ENCODE measurements at places on chromosomes 12 and 14.

- DNase-seq: no peak
These were observed 114.9 kb downstream of the TMEM121 start for GRCh38 chr14:105641075-105641937.

- no peak for DNase-seq
These were observed 55.8 kb upstream of the CLEC14A start for GRCh38 chr14:38311655-38312054.

GRCh38 chr12:31479516-31480210, 111.3 kb downstream of the DENND5B start:
- no peak for DNase-seq

GRCh38 chr14:86333493-86333892, 803.5 kb downstream of the FLRT2 start:
- no peak for DNase-seq

DNA sequence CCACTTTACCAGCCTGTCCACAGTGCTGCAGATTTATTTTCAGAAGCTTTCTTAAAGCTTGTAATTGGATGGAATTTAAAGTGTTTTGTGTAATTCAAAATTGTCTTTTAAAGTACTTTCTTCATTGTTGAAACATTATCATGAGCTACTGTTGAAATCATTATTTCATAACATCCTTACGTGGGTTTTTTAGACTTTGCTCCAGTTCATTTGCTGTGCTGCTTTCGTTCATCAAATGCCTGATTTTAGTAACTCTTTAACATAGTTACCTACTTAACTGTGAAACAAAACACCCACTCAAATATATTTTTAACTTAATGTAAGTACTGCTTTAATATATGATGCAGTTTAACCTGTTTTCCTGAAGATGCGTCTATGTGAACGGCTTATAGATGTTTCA, 47.5 kb downstream of the PIWIL1 start:
- DNase-seq: no peak

GRCh38 chr14:91858536-91859275, 8.6 kb downstream of the TC2N start:
- no peak for DNase-seq

DNA sequence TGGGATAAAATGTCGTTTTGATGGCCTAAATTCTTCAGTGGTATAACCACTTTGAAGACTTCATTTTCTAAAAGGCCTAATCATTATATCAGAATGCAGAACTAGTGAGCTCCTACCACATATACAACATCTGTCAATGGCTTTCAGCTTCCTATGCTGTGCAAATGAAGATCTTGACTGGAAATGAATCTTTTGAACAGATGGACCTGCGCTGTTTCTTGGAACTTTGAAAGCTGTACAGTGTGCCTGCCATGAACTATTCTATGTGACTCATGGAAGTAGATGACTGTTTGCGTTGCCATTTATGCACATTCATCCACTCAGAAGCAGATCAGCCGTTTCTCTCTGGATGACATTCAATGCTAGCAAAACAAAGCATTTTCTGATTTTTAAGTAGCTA, 542.2 kb upstream of the USP15 start:
- DNase-seq: no peak

- no peak for DNase-seq
These were observed 146.4 kb upstream of the ARID2 start for GRCh38 chr12:45582986-45583659.

DNA sequence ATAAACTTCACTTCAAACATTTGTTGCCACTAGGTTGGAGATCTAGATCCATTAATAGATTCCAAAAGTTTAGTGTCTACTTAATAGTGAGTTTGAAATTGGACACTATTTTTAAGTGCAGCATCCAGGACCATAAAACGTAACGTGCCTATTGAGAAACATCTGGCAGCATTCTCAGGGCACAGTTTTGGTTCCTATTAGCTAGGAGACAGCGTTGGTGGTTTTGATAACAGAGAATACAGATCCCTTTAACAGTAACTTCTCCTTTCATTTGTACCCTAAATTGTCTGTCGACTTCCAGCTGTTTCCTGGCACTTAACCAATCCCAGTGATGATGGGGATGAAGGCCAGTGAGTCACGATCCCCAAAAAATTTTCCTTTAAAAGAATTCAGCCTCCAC, 25.8 kb downstream of the KCNK10 start:
- no peak for DNase-seq

GRCh38 chr12:118189741-118190191, 53.8 kb downstream of the PEBP1 start:
- DNase-seq: no peak

GRCh38 chr12:131101703-131102492, 148.2 kb downstream of the ADGRD1 start:
- no peak for DNase-seq

GRCh38 chr12:120719496-120720233, 6.0 kb upstream of the ACADS start:
- no peak for DNase-seq

GRCh38 chr14:21015312-21015711, 9.5 kb downstream of the NDRG2 start:
- no peak for DNase-seq

Measured in DND-41 (cell line).